ENCODE measurements at places on chromosomes 4 and X. TPM values are rescaled to one million over a fixed set of nuclear protein-coding genes. Genes with fewer than 3 reads are reported as not detected.

Gene TCEAL7
- not detected for total RNA-seq

Gene TCP11X2
- total RNA-seq = not detected

Gene ENPP6
- total RNA-seq = not detected

GRCh38 chr4:2352171-2352570 lies 66.3 kb downstream of the ZFYVE28 start:
- no peaks in the 10 kb centered on the region for H3K36me3 ChIP-seq
- no peak overlapping the region for H3K27ac ChIP-seq
- H3K4me3 ChIP-seq = no peak overlapping the region

DNA sequence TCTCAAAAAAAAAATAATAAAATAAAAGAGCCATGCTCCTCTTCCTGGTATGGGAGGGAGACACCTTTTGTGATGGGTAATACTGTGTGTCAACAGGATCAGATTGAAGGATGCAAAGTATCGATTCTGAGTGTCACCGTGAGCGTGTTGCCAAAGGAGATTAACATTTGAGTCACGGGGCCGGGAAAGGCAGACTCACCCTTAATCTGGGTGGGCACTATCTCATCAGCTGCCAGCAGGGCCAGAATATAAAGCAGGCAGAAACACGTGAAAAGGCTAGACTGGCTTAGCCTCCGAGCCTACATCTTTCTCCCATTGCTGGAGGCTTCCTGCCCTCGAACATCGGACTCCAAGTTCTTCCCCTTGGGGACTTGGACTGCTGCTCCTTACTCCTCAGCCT lies 95.4 kb downstream of the SHOX start:
- H3K27ac ChIP-seq = no peak overlapping the region
- H3K4me1 ChIP-seq = no peaks in the 10 kb centered on the region
- no peaks in the 10 kb centered on the region for H3K36me3 ChIP-seq

DNA sequence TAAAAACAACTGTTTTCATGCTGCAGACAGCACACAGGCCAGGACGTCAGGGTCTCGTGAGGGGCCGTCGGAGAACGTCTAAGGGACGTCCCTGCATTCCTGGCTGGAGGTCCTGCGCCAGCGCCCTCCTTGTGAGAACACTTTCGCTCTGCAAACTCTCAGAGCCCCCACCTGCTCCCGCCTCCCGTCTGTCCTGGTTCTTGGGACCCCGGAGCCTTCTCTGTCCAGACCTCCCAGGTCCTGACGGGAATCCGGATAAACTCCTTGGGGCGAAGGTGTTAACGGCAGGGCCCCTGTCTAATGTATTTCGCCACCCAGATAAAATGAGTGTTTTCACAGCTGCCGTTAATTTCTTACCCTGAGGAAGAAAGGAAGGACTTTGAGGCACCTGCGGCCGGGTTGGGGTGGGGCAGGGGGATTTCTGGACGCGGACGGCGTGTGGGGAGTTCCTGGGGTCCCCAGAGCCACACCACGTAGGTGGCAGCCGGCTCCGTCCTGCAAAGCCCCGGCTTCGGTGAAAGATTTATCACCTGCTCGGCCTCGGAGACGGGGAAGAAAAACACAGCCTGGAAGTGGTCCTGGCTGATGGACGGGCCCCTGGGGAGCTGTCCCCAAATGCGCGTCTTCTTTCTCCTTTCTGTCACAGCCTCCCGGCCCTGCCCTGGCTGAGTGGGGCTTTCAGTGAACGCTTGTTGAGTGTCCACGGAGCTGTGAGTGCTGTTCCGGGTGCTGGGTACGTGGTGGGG lies 35.1 kb upstream of the PPP2R3B start:
- H3K27me3 ChIP-seq = no peaks in the 10 kb centered on the region
- no peaks in the 10 kb centered on the region for H3K36me3 ChIP-seq
- no peaks in the 10 kb centered on the region for H3K4me1 ChIP-seq
- no peak overlapping the region for H3K4me3 ChIP-seq
- DNase-seq = no peak
- H3K27ac ChIP-seq = no peak overlapping the region

All from Caco-2 (cell line).